Activated T-helper 17 cell treated with anti-CD3 and anti-CD28 coated beads, Interleukin-2, amount 50 U/mL, for 72 hours (primary cell): ENCODE measurements at places on chromosomes 16 and 17.

DNA sequence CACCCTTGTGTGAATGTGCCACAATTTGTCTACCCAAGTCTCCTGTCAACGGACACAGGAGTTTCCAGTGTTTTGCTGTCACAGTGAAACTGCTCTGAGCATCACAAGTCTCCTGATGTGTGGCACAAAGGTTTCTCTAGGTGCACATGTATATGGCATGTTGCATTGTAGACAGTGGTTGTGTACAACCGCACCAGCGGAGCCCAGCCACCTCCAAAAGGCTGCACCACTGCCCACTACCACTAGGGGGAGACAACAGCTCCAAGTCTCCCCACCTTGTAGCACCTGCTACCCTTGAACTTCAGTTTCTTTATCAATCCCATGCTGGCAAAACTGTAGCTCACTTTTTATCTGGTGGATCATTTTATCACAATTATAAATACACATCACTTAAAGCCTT is 95.5 kb upstream of the ZNF469 start:
- H3K36me3 ChIP-seq: no peaks in the 10 kb centered on the region
- ATAC-seq: no peak
- H3K4me1 ChIP-seq: no peaks in the 10 kb centered on the region
- no peaks in the 10 kb centered on the region for H3K27me3 ChIP-seq
- no peak overlapping the region for H3K4me3 ChIP-seq

GRCh38 chr17:19248151-19248927 is 11.2 kb downstream of the EPN2 start:
- no peak for ATAC-seq
- H3K36me3 ChIP-seq: no peaks in the 10 kb centered on the region
- peaks cover 8% of the 10 kb centered on the region for H3K27me3 ChIP-seq
- peaks cover 6% of the 10 kb centered on the region for H3K4me1 ChIP-seq
- H3K27ac ChIP-seq: no peak overlapping the region

GRCh38 chr16:68324780-68325357 is 14.1 kb downstream of the PRMT7 start:
- no peak for ATAC-seq
- peaks cover 12% of the 10 kb centered on the region for H3K4me1 ChIP-seq
- no peaks in the 10 kb centered on the region for H3K27me3 ChIP-seq
- no peak overlapping the region for H3K27ac ChIP-seq
- H3K36me3 ChIP-seq: peaks cover 78% of the 10 kb centered on the region

DNA sequence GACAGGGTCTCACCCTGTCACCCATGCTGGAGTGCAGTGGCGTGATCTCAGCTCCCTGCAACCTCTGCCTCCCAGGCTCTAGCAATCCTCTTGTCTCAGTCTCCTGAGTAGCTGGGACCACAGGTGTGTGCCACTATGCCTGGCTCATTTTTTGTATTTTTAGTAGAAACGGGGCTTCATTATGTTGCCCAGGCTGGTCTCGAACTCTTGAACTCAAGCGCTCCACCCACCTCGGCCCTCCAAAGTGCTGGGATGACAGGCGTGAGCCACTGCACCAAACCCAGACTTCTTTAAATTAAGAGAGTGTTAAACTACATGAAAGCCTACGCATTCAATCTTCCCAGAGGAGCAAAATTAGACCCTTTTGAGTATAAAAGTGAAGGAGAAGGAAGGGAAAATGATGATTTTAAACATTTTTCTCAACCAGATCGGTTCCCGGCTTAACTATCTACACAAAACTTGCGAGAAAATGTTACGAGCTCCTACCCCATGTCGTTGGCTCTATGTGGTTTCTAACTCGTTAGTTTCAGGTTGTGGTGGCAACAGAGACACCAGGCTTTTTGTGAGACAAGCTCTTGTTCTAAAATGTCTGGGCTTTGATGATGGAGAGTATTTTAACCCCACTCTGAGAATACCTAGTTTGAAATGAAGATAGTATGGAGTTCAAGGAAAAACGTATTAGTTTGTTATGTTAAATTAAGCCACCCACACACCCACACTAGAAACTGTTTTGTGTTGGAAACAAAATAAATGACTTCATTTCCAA is 26.3 kb downstream of the STAT5B start:
- ATAC-seq: peak; percentile 58
- no peaks in the 10 kb centered on the region for H3K27me3 ChIP-seq
- peak overlapping the region; percentile 91 for H3K4me3 ChIP-seq
- peaks cover 60% of the 10 kb centered on the region for H3K36me3 ChIP-seq
- H3K27ac ChIP-seq: peak overlapping the region; percentile 98

DNA sequence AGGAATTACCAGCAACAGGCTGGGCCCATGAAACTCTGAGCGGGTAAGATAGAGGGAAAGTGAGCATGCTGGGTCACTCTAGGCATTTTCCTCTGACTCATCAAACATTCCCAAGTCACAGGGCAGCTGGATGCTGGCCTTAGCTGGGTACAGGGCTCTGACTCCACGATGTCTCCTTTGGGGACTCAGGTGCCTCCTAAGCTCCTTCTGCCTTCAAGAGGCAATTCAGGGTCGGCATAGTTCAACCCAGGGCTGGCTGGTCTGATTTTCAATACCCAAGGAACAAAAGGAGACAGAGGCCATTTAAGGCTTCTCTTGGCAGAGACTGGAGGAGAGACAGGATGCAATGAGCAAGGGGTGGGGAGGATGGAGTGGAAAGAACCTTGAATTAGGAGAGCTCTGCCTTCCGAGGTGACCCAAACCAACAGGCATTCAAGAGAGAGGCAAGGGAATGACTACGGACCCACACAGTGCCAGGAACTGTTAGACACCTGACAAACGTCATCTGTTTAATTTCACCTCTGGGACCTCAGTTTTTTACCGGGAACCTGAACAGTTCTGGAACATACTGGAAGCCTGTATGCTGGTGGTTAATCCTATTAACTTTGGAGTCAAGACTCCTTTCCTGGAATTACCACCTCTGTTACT is 910 bp downstream of the WBP2 start:
- ATAC-seq: no peak
- peaks cover 12% of the 10 kb centered on the region for H3K4me1 ChIP-seq
- H3K36me3 ChIP-seq: peaks cover 35% of the 10 kb centered on the region
- no peak overlapping the region for H3K4me3 ChIP-seq

GRCh38 chr16:53068423-53068833 is 13.6 kb downstream of the CHD9 start:
- H3K27ac ChIP-seq: no peak overlapping the region
- no peaks in the 10 kb centered on the region for H3K36me3 ChIP-seq
- peak; percentile 48 for ATAC-seq
- H3K4me3 ChIP-seq: peak overlapping the region; percentile 7
- no peaks in the 10 kb centered on the region for H3K27me3 ChIP-seq
- H3K4me1 ChIP-seq: peaks cover 12% of the 10 kb centered on the region

GRCh38 chr16:11225677-11226549 is 30.1 kb downstream of the SOCS1 start:
- no peaks in the 10 kb centered on the region for H3K36me3 ChIP-seq
- H3K4me3 ChIP-seq: peak overlapping the region; percentile 63
- H3K27me3 ChIP-seq: no peaks in the 10 kb centered on the region
- peak overlapping the region; percentile 82 for H3K27ac ChIP-seq
- ATAC-seq: no peak

DNA sequence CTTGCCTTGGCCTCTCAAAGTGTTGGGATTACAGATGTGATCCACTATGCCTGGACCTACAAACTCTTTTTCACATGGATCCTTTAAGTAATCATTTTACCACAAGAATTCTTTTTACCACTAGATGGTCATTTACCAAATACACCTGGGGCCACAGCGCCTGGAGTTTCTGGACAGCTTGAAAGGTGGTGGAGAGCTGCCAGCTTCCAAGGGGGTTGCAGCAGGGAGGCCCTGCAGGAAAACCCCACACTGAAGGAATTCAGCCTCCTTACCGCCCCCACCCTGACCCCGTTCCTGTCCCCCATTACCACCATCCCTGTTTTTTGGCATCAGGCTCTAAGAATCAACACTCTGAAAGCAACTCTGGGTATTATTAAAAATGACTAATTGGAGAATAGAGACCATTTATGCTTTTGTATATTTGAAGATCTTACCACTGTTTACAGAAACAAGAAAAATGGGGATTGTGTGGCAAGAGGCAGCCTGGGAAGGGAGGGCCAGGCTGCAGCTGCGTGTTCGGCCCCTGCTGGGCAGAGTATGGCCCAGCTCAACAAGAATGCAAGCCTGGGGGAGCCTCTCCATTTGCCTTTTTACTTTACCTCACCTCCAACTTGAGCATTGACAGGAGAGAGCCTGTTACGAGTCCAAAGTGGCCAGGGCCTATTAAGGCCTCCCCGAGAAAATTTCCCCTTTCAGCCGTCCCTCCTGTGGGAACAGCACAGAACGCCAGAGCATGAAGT is 209.9 kb downstream of the ZFHX3 start:
- H3K4me3 ChIP-seq: no peak overlapping the region
- H3K27me3 ChIP-seq: peaks cover 3% of the 10 kb centered on the region
- no peaks in the 10 kb centered on the region for H3K4me1 ChIP-seq
- no peak overlapping the region for H3K27ac ChIP-seq

DNA sequence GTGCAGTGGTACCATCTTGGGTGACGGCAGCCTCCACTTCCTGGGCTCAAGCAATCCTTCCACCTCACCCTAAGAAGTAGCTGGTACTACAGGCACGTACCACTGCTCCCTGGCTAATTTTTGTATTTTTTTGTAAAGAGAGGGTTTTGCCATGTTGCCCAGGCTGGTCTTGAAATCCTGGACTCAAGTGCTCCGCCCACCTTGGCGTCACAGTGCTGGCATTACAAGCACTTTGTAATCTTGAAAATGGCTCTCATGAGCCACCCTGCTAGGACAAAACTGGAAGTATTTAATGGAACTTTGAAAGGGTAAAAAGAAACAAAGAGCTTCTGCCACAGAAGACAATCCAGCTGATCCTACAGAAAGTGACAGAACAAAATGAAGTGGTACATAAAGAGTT is 9.2 kb downstream of the SUMO2 start:
- peaks cover 100% of the 10 kb centered on the region for H3K36me3 ChIP-seq
- H3K4me3 ChIP-seq: no peak overlapping the region
- no peak for ATAC-seq
- peaks cover 4% of the 10 kb centered on the region for H3K4me1 ChIP-seq
- no peaks in the 10 kb centered on the region for H3K27me3 ChIP-seq

DNA sequence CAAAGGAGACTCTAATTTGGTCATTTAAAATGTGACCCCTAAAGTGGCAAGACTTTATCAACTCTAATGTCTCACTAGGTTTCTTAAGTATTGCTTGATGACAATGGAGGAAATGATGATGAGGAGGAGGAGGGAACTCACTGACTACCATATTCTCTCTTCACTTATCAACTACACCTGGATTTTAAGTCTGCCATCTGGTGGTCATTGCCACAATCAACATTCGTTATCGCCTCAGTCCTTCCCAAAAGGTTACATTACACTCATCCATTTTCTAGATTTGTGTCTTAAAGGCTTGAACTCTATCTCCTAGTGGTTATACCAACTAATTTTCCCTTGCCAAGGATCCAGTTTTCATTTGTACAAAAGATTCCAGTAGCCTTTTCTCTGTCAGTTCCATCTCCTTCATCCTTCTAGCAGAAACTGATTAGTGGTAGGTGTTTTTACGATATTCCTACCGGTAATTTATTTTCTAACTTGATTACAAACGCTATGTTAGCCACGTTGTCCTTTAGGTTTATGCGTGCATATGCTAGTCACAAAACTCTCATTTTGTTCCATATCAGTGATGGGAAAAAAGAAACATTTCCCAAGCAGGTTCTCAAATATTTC is 114.6 kb upstream of the NOG start:
- H3K36me3 ChIP-seq: no peaks in the 10 kb centered on the region
- no peak overlapping the region for H3K4me3 ChIP-seq
- H3K27ac ChIP-seq: no peak overlapping the region
- peaks cover 5% of the 10 kb centered on the region for H3K4me1 ChIP-seq
- no peak for ATAC-seq
- peaks cover 10% of the 10 kb centered on the region for H3K27me3 ChIP-seq

DNA sequence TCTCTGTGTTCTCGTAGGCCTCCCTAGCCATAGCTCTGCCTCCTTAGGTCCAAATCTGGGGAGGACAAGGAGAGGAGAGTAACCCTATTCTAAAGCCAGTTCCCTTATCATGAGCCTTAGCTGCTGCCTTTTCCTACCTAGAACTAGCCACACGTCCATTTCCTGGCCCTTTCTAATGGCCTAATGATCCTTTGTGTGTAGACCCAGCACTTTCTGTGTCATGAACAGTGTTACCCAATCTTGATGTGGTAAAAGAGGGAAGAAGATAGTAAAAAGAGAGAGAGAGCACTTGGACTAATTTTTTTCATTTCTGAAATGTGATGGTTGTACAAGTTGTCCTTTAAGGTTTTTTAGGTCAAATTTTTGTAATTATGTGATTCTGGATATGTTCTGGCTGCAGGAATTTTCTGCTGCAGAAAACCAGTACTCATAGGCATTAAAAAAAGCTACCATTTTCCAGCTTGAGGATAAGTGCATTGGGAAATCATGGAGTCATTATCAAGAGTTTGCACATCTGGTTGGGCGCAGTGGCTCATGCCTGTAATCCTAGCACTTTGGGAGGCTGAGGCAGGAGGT is 18.2 kb downstream of the CASC3 start:
- peaks cover 14% of the 10 kb centered on the region for H3K4me1 ChIP-seq
- H3K27me3 ChIP-seq: no peaks in the 10 kb centered on the region

DNA sequence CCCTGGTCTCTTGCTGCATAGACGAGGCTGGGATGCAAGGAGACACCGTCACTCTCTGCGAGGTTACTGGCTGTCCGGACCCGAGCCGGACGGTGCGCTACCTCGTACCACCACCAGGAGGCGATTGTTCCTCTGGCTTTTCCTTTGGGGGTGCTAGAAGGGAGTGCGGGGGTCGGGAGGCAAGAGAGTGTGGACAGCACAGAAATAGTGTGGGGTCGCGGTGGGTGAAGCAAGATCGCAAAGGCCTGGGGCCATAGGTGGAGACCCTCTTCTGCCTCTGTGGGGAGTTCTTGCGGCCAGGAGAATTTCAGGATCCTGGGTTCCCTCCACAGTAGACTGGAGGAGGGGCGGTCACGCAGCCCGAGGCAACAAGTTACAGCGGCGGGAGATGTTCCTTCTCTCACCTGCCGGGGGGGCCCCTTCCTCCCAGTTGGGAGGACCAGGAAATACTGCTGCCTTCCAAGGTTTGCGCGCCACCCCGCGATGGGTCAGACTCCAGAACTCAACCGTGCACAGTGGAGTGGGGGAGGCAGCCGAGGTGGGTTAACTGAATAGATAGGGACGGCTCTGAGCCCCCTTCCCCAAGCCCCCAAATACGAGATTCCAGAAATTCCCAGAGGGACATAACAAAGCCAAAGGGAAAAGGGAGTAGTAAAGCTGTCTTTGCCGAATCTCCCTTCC is 6.9 kb downstream of the PHOSPHO1 start:
- ATAC-seq: peak; percentile 50
- peaks cover 14% of the 10 kb centered on the region for H3K4me1 ChIP-seq
- H3K36me3 ChIP-seq: peaks cover 36% of the 10 kb centered on the region
- H3K4me3 ChIP-seq: peak overlapping the region; percentile 71
- no peak overlapping the region for H3K27ac ChIP-seq
- peaks cover 6% of the 10 kb centered on the region for H3K27me3 ChIP-seq

DNA sequence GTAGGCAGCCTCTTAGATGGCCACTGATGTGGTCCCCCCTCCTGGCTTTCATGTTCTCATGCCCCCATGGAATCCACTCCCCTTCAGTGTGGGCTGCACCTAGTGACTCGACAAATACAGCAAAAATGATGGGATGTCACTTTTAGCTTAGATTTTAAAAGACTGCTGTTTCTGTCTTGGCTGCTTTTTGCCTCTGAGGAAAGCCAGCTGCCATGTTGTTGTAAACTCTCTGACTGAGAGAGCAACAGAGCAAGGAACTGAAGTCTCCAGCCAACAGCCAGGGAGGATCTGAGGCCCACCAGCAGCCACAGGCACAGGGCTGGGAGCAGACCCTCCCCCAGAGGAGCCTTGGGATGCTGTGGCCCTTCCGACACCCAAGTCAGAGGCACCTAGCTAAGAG is 60.6 kb upstream of the MARCHF10 start:
- H3K4me1 ChIP-seq: no peaks in the 10 kb centered on the region
- H3K27ac ChIP-seq: no peak overlapping the region
- ATAC-seq: no peak
- peaks cover 33% of the 10 kb centered on the region for H3K27me3 ChIP-seq
